ELF-1 (cell line): ENCODE measurements at places on chromosomes 3 and 15.

- DNase-seq = no peak
Measured at GRCh38 chr3:85796140-85796539, 837.4 kb downstream of the CADM2 start.

DNA sequence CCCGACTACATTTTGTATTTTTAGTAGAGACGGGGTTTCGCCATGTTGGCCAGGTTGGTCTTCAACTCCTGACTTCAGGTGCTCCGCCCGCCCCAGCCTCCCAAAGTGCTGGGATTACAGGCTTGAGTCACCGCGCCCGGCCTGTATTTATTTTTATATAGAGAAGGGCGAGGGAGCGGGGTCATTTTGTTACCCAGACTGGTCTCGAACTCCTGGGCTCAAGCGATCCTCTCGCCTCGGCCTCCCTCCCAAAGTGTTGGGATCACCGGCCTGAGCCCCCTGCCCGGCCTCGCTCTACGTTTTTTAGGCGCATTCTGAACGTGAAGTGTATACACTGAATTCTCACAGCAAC lies 514 bp upstream of the PPP4R2 start:
- DNase-seq = no peak

- DNase-seq = no peak
Measured at GRCh38 chr15:29470794-29471193, 201.2 kb upstream of the NSMCE3 start.

GRCh38 chr15:93662162-93662885 lies 569.0 kb upstream of the MCTP2 start:
- DNase-seq = no peak

- no peak for DNase-seq
Measured at GRCh38 chr15:51267703-51268083, 70.7 kb downstream of the CYP19A1 start.

DNA sequence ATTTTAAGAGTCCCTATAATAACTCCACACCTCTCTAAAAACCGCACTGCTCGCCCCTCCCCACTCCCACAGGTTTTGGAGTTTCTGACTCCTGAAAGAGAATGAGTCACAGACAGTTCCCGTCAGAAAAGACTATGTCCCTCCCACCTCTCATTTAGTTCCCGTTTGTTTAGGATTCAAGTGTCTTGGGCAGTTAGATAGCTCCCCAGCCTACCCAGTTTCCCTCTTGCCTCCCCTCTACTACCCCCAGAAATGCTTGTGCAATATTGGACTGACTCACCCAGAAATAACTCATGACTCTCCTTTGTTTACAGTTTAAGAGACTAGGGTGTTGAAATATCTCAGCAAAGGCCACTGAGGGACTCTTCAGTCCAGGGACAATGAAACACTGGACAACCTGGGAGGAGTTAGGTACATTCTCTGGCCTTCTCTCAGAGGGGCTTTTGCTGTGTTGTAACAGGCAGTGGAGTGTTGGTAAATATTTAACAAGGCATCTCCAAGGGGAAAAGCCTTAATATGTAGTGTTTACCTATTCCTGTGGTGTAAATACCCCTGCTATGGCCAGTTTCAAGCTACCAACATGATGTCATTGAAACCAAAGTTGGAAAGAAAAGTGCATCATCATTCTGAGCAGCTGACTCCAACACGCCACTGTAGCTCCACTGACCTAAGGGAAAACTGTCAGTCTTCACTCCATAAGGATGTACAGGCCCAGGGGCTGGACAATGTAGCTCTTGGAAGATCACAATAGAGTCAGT lies 96.1 kb upstream of the CHD2 start:
- peak; percentile 74 for DNase-seq

- no peak for DNase-seq
Measured at GRCh38 chr3:114941626-114942309, 205.3 kb downstream of the ZBTB20 start.

DNA sequence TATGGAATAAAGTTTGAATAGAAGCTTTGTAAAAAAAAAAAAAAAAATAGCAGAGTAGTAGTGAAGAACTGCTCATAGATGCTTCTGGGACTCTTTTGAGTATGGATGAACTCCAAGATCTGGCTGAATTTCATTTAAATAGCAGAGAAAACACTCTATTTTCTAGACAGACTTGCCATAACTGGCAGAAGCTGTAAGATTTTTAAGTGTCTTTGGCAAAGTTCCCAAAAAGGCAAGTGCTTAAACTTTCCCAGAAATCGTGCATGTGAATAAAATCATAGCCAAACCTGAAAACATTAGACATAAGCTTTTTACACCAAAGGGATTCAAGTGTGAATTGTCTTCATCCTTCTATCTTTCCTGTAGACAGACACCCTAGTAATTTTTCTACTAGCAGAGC lies 110.3 kb upstream of the MITF start:
- DNase-seq = no peak

GRCh38 chr3:31721676-31722075 lies 189.0 kb downstream of the STT3B start:
- DNase-seq = no peak

GRCh38 chr3:68207327-68207726 lies 552.9 kb upstream of the SUCLG2 start:
- no peak for DNase-seq

- no peak for DNase-seq
Measured at GRCh38 chr15:43187544-43188155, 2.4 kb downstream of the CCNDBP1 start.

DNA sequence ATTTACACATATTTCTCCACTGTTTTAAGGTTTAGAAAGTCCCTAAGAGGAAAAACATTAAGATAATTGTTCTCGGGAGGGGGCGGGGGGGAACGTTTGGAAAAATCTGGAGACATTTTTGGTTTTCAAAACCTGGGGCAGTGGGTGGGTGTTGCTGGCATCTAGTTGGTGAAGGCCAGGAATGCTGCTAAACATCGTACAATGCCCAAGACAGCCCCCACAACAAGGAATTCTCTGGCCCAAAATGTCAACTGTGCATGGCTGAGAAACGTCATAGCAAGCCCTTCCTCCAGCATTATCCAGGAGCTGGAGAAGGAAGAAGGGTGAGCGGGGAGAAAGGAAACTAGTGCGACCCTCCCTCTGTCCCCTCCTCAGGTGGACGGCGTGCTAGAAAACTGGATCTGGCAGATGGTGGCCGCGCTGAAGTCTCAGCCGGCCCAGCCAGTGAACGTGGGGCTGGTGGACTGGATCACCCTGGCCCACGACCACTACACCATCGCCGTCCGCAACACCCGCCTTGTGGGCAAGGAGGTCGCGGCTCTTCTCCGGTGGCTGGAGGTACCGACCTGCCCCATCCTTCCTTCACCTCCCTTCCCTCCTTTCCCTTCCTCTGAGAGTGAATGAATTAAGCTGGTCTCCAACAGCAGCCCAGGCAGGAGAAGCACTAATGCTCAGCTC lies 109.8 kb downstream of the LIPC start:
- DNase-seq = no peak

GRCh38 chr3:132641837-132642538 lies 17.6 kb downstream of the ACAD11 start:
- DNase-seq = no peak

DNA sequence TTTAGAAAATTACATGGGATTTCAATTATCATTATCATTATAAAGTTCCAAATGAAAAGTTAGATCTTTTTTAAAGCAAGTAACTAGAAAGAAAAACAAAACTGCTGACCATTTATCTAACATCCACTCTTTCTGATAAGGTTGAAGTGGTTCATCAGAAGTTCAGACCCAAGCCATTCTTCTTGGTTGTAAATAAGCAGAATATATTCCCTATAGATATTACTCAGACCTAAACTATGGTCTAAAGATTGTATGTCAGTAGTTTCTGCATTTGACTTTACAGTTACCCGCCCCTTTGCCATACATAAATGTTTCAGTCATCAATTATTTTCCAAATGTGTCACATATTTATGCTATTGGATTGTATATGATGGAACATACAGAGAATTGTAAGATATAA lies 136.7 kb downstream of the PLOD2 start:
- no peak for DNase-seq

DNA sequence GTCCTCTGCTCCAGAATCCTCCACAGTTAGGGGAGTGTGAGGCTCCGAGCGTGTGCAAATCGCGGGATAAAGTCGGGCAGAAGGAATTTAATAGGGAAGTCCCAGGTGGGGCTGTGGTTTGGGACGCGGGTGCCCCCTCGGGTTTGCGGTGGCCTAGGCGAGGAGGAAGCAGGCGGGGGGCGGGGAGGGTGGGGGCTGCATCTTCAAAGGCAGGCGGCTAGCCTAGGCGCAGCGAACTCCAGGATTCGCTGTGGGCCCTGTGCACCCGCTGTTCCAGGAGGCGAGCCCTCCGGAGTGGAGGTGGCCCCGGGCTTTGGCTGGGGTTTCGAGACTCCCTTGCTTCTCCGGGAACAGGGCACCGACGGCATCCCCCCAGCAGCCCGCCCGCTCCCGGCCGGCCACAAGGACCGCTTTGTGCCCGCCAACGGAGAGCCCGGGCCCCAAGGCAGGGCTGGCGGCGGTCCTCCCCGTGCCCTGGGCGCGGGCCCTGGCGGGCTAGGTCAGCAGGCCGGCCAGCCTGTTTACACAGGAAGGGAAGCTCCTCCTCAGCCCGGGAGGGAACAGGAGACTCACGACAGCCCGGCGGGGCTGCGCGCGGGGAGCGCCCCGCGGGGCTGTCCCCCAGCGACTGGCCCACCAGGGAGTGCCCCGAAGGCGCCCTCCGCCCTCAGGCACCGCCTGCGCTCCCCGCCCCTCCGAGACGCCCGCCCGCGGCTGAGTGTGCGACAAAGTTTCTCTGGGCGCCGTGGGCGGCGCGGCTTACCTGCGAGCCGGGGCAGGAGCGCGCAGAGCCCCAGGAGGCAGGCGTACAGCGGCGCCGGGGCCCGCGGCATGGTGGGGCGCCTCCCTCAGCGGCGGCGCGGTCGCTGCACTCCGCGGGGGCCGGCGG lies 753 bp downstream of the ITGB5 start:
- DNase-seq = peak; percentile 76

- DNase-seq = peak; percentile 12
Measured at GRCh38 chr3:118436697-118437262, 597.9 kb downstream of the IGSF11 start.

DNA sequence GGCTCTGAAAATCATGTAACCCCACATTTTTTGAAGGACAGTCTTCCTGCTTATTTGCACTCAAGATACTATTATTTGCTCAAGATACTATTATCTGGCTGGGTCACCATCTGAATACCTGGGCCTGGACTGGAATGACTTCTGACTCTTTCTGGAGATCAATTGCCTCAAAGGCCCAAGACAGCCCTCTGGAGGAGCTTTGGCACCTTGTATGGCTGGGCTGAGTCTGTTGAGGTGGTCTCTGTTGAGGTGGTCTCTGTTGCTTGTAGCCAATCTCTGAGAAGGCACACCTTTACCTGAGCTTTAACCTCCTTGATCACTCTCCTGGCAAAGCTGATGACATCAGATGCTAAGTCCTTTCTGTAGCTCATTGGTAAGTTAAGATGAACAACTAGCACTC lies 33.0 kb downstream of the SPATA12 start:
- DNase-seq = no peak

GRCh38 chr15:68223171-68223570 lies 6.4 kb downstream of the CLN6 start:
- no peak for DNase-seq

DNA sequence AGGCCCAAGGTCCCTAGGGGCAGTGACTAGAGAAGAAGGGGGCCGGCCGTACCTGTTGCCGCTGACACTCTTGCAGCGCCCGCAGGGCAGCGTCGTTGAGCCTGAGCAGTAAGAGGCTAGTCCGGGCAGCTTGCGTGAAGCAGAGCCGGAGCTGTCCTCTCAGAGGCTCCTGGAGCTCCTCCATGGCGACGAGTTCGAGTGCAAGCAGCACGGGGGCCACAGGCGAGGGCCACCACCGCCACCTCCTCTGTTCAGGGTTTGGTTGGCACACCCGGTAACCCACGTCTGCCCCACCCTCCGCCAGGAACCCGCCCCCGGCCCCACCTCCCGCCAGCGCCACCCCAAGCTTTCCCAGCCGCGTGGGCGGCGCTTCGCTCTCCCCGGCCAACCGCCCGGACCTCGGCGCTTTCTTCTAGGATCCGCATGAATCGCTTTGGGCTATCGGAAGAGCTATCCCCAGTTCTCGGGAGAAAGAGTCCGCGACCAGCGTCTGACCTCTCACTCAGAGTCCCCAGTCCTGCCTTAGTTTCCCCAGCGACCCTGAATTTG lies at the start of gene ELL3:
Gene ELL3, minus strand, starts transcription at position 249 of the 549 bp plus-strand sequence. Its CDS starts 65 bp downstream, at position 184.
- peak; percentile 78 for DNase-seq

DNA sequence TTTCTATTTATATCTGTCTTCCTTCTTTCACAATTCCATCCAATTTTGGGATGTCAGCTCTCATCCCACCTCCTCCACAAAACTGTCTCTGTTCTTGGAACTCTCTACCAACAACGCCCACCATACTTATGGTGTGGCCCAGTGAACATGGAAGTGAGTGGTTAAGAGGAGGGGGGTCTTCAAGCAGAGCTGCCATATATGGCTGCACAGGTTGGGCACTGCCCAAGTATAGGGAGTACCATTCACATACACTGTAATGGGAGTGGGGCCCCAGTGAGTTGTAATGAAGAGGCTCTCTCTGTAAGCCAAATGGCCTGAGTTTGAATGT lies 7.9 kb upstream of the CAMK1 start:
- no peak for DNase-seq

DNA sequence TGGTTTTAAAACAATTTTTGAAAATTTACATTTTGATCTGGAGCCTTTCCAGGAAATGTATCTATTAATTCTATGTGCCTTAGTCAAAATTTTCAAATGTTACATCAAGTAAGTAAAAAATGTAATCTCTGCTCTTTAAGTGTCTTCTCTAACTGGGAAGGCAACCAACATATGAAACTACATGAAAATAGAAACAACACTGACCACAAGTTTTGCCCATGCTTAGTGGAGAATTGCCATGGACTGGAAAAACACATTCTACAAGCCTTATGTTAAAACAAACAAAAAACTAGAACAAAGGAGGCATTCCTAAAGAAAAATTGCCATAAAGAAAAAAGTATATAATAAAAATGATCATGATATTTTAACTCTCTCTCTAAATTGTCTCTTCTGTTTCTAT lies 75.9 kb upstream of the SPRED1 start:
- DNase-seq = no peak

GRCh38 chr15:47727676-47728075 lies 10.4 kb downstream of the SEMA6D start:
- no peak for DNase-seq

DNA sequence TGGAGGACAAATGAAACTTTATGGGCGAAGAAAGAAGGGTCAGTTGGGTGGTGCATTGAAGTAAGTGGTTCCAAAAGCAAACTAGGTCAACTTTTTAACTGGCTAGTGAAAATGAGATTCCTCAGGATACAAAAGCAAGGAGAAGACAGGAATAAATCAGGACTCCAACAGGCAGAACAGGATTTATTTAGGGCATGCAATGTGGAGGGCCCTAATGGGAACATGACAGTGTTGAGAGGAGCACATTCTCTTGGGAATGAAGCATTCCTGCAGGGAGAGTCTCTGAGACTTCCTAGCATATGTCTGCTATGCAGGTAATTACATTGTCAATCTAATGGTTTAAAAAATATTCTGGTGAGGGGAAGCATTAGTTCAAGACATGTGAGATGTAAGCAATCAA lies 8.7 kb downstream of the NPAP1 start:
- DNase-seq = no peak

DNA sequence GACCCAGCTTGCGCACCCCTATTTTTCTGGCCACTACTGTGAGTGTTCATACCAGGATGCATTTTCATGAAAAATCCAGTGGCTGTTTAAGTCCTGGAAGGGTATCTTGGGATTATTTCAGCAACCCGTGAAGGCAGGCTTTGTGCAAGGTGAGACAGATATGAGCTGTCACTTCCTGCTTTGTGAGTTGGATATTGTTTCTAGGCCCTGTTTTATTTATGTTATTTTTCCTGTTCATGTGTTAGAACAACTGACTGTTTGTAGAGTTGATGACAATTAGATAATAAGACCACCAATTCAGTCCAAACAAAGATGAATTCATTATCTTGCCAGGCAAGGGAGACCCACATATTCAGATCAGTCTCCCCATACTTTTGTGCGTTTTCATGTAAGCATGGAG lies 42.5 kb downstream of the ZBTB38 start:
- DNase-seq = no peak
